ENCODE measurements at places on chromosomes 6 and 20.

GRCh38 chr6:26331218-26332073, 33.6 kb upstream of the BTN3A2 start:
- peak; percentile 55 for DNase-seq

DNA sequence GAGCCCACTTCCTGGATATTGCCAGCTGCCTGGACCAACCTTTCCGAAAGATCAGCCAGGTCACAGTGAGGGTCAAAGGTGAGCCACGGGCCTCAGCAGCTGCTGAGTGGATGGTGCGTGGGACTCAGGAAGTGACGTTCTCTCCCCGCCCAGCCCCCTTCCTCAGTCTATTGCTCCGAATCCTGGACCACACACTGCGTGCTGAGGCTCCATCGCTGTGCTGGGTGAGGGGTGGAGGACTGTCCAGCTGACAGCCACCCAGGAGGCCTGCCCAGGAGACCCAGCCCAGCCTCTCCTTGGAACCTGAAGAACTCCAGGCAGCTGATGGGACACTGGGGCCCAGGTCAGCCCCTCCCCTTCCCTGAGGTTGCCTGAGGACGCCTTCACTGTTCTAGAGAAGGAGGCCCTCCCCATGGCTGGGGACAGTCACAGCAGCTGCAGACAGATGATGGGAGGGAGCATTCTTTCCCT, 94.4 kb upstream of the CD93 start:
- no peak for DNase-seq

DNA sequence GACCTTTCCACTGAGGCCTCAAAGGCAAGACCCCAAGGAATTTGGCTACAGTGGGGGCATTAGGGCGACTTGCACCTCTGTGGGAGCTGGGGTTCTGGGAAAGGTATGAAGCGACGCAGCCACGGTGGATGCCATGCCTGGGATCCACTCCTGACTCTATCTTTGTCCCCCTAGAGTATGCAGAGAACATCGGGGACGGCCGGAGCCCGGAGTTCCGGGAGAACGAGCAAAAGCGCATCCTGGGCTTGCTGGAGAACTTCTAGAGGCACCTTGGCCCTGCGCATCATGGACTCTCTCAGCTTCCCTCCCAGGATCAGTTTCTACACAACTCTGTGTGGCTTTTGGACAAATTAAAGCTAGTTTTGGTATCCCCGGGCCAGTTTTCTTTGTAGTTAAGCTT, 31.2 kb upstream of the VSTM2L start:
- no peak for DNase-seq

GRCh38 chr6:83073615-83074014, 6.1 kb downstream of the DOP1A start:
- DNase-seq: no peak

- DNase-seq: no peak
Observed at GRCh38 chr6:13427801-13428582, 59.4 kb downstream of the GFOD1 start.

GRCh38 chr6:6915813-6916547, 191.8 kb upstream of the RREB1 start:
- peak; percentile 63 for DNase-seq

- no peak for DNase-seq
Observed at GRCh38 chr6:139161817-139162284, 27.0 kb downstream of the HECA start.

GRCh38 chr20:57061051-57061900, 205.2 kb downstream of the BMP7 start:
- DNase-seq: no peak

DNA sequence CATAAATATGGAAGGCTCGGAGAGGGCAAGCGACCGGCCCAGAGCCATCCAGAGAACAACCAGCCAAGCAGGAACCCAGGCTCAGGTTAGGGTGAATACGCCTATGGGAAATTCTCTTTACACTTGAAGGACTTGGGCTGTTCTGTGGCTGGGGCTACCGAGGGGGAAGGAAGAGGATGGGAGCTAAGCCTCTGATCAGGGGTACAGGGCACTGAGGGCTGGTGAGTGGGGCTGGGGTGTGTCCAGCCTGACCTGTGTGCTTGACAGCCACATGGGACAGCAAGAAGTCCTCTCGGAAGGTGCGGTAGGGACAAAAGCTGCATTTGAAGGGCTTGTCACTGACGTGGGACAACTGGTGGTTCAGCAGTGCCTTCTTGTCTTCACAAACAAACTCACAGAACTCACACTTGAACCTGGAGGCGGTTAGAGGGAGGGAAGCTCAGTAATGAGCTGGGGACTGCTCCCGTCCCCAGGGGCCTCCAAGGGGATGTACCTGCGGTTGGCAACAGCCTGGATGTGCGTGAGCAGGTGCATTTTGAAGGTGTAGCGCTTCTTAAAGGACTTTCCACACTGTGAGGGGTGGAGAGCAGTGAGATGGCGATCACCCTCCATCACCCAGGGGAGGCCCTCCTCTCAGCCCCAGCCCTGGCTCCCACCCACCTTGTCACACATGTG, 11.9 kb downstream of the ZNF335 start:
- no peak for DNase-seq

DNA sequence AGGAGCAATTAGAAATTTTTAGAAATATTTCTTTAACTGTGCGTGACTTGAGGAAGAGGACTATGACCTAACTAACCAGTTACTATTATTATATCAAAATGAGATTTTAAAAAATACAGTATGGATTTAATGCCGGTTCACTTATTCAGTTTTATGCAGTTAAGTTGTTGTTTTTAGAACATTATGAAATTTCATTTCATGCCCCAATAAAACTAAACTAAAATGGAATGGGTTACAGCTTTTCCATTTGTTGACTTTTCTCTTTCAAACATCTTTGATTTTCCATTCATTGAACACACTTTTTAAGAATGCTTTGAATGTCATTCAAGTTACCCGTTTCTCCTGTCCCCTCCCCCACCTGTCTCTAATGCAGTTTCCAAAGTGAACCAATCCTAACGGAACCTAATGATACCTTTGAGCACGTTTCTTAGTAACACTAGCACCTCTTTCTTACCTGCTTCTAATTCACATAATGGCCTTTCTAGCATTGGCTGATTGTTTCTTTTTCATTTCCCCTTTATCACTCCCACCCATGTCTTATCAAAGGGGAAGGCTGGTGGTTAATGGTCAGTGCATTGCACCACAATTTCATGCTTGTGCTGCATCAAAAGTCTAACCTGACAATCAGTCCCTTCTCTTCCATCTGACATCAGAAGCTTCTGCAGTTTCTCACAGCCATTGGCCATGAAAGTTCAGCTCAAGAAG, 262.2 kb upstream of the TAB2 start:
- no peak for DNase-seq

DNA sequence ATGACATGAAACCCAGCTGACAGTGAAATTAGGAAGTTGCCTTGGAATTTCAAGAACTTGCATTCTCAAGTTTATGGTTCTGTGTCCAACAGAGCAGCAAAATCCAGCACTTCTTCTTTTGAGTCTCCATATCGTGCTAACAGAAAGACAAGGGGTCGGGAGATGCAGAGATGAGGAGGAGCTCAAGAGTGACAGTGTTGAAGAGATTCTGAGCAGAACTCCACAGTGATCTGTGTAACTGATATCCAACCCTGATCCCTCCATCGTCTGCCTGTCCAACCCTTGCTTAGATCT, 21.2 kb upstream of the BTN1A1 start:
- no peak for DNase-seq

GRCh38 chr20:51592564-51592963, 50.0 kb upstream of the NFATC2 start:
- no peak for DNase-seq

DNA sequence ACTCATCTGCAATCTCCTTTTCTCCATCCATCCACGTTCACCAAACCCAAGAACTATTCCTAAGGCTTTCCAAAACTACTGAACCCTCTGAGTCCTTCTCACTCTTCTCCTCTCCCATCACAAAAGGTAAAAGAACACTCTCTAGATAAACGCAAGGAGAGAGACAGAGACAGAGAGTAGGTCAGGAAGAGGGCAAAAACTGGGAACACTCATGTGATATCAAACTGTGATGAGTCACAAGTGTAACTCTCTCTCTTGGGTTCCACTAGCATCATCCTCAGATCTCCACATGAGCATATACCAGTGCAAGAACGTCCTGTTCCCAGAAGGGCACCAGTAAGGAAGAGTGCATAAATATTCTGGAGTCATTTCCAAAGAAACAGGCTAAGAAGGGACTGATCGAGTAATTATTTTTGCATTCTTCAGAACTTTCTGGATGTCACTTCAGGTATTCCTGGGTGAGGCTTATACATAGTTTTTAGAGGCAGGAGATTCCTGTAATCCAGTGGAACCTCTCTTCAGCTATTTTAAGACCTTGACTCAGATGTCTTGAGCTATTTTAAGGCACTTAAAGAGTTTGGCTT, 47.3 kb upstream of the STXBP5 start:
- DNase-seq: no peak

- no peak for DNase-seq
Observed at GRCh38 chr6:163679753-163680152, 265.2 kb downstream of the QKI start.

DNA sequence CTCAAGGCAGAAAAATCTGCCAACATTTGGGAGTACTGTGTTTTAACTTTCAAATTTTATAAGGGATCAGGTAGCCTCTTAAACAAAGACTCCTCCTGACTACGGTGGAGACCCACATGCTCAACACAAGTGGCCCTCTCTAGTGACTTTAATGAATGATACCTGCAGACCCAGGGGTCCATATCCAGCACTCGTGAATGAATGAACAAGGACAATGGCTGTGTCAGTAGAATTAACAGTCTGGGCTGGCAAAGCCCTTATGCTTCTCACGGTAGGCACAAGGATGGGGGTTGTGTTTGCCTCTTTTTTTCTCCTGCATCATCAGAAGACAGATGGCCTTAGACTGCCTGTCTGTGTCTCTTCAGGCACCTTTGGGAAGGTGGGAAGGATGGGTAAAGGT, 112.6 kb upstream of the TRAF3IP2 start:
- no peak for DNase-seq

DNA sequence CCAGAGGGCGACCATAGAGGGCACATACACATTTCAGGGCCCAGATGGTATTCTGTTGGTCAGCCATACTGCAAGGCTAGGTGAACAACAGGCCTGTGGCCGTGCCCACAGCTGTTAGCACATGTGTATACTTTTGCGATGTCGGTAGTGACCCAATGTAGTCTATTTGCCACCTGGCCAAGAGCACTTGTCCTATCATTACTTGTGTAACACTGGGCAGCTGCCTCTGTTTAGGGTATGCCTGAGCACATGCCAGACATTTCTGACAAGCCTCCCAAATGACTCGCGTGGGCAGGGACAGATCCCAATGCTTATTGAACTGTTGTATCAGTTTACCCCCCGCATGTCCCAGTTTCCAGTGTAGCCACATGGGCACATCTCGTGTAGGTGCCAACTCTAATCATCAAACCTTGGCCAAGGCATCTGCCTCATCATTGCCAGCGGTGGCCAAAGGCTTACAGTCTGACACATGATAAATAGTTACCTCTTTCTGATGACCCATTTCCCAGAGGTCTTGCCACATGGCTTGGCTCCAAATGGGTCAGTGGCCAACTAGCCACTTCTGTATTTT, 74.4 kb upstream of the FBXL4 start:
- no peak for DNase-seq

DNA sequence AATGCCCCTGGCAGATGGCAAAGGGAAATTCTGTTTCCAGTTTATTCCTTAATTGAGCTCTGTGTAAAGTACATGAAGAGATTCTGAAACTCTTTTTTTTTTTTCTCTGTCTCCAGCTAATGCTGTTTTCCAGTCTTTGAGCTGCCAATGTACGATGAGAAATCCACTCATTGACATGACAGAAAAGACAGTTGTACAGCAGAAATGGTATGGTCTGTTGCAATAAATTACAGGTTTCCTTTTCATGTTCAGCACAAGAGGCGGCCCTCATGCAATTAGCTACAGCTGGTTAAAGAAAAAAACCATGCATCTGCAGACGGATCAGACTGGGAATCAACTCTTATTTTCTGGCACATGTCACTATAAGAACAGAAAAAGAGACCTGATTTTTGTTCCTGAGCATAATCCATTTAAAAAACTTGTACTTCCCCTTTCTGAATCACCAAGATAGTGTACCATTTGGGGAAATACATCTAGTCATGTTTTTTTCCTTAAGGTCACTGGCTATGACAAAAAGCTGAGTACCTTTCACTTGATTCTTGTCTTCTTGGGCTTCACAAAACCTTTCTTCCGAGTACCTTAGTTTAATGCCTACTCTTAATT, 289.8 kb upstream of the PREP start:
- DNase-seq: no peak

- peak; percentile 84 for DNase-seq
Observed at GRCh38 chr20:45293041-45294002, 13.3 kb upstream of the RBPJL start.

- DNase-seq: no peak
Observed at GRCh38 chr6:72505446-72505845, 116.4 kb upstream of the KCNQ5 start.

GRCh38 chr6:104837158-104837557, 22.6 kb downstream of the HACE1 start:
- DNase-seq: no peak

DNA sequence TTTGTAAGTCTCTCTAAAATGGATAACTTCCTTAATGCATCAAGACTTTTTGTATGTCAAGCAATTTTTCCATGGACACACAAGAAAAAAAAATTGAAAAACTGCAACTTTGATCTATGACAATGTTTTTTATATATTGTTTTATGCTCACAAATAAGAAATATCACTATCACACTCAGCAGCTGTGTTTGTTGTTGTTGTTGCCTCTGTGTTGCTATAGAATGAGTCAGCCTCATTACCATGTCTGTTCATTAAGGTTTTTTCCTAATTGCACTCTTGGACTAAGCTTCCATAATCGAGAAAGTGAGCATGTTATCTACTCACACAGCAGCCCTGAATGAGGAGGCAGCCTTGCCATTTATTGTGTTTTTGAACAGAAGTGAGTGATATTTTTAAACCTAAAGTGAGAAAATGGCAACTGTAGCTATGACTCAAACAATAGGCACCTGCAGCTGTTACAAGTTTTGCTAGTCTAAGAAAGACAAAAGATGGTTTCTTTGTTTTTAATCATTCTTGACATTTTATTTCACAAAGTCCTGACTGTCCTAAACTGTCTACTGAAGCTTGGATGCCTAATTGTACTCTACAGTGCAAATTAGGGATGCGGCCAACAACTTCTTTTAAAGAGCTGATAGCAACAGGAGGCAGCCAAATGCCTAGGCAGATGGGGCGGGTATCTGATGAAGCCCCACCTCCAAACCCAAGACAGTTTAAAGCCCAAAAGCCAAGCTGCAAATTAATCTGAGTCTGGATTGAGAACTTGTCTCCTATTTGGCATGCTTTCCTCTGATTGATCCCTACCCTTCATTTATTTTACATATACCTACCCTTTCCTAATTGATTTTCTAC, 77.9 kb upstream of the DOK5 start:
- DNase-seq: no peak

- no peak for DNase-seq
Observed at GRCh38 chr20:48025661-48026060, 240.4 kb upstream of the SULF2 start.

- DNase-seq: no peak
Observed at GRCh38 chr20:38353316-38353715, 7.0 kb downstream of the LBP start.

DNA sequence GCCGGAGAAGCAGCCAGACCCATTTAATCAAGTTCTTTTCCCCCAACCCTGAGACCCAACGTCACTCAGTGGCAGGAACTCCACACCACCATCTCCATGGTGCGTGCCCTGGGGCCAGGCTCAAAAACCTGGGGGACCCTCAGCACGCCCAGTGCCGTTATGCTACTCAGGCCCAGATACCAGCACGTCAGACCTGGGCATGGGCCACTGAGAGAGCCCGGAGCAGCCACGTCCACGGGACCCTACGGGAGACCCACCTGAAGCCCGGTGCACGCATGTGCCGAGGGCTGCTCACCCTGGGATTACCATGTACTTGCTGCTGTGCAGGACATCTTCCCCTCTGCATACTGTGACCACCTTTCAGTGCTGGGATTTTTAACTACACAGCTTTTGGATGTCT, 13.8 kb downstream of the SLC2A4RG start:
- DNase-seq: no peak

Data from NCI-H446 (cell line).